Esophagus muscularis mucosa (tissue), 4 donors: ENCODE measurements at places on chromosomes 16 and 17. TPM values are rescaled to one million over a fixed set of nuclear protein-coding genes. Genes with fewer than 3 reads are reported as not detected.

GRCh38 chr16:85905110-85906095, 6.4 kb downstream of the IRF8 start:
- no peak overlapping the region for H3K4me3 ChIP-seq
- no peaks in the 10 kb centered on the region for H3K36me3 ChIP-seq
- peaks cover 15% of the 10 kb centered on the region for H3K27me3 ChIP-seq

DNA sequence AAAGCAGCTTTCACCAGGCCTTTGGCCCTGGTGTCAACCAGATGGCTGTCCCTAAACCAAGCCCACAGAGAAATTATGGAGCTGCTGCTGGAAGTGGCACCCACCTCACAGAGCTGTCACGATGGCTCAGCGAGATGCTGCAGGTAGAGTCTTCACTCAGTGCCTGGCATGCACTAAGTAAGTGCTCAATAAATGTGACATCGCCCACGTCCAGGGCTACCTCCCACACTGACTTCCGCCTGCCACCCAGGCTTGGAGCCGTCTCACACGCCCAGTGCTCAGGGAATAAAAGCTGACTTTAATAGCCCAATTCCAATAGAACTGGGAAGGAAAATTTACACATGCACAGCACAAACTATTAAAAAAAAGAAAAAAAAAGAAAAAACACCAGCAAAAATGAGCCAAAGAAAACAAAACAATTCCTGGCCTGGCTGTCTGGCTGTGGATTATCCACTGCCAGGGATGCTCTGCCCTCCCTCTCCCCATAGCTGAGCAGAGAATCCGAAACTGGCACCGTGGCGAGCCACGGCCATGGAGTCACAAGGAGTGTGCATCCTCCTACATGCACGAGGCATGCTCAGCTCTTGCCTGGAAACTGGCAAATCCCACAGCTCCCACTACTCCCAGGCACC, 68.9 kb downstream of the ZNF423 start:
- H3K36me3 ChIP-seq = no peaks in the 10 kb centered on the region
- peaks cover 21% of the 10 kb centered on the region for H3K4me1 ChIP-seq
- H3K27me3 ChIP-seq = no peaks in the 10 kb centered on the region
- H3K4me3 ChIP-seq = no peak overlapping the region
- no peak overlapping the region for H3K27ac ChIP-seq
- DNase-seq = no peak

The CCDC200 gene
- total RNA-seq = not detected

GRCh38 chr17:48239603-48239995, 132.0 kb downstream of the SNX11 start:
- no peak overlapping the region for H3K4me3 ChIP-seq
- no peaks in the 10 kb centered on the region for H3K36me3 ChIP-seq
- H3K27ac ChIP-seq = no peak overlapping the region
- peaks cover 23% of the 10 kb centered on the region for H3K4me1 ChIP-seq
